NCI-H1105 treated with DMSO at 0.1 percent for 48 hours (cell line): ENCODE measurements at places on chromosomes 12 and 14.

DNA sequence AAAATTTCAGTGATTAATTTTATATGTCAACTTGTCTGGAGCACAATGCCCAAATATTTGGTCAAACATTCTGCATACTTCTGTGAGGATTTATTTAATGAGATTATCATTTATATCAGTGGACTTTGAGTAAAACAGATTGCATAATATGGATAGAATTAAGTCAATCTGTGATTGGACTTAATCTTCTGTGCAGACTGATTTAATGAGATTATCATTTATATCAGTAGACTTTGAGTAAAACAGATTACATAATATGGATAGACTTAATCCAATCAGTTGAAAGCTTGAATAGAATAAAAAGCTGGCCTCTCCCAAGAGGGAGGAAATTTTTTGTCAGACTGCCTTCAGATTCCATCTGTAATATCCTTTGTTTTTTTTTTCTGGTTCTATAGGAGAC lies 1413.2 kb downstream of the LRFN5 start:
- DNase-seq: no peak

DNA sequence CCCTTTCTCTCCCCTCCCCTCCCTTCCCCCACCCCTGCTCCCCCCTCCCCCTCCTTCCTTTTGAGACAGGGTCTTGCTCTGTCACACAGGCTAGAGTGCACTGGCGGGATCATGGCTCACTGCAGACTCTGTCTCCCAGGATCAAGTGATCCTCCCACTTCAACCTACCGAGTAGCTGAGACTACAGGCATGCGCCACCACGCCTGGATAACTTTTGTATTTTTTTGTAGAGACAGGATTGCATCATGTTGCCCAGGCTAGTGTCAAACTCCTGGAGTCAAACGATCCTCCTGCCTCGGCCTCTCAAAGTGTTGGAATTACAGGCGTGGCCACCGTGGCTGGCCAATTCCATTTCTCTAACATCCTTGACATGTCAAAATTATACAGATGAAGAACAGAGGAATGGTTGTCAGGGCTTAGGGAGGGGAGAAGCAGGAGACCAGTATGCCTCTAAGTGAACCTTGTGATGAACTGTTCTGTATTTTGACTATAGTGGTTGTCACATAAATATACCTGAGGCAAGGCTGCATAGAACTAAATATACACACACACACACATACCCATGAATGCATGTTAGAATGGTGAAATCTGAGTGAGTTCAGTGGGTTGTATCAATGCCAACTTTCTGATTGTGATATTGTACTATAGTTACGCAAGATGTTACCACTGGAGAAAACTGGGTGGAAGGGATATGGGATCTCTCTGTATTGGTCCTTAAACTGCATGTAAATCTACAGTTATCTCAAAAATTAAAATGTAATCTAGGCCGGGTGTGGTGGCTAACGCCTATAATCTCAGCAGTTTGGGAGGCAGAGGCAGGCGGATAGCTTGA lies 3.6 kb upstream of the CFAP73 start:
- no peak for DNase-seq

DNA sequence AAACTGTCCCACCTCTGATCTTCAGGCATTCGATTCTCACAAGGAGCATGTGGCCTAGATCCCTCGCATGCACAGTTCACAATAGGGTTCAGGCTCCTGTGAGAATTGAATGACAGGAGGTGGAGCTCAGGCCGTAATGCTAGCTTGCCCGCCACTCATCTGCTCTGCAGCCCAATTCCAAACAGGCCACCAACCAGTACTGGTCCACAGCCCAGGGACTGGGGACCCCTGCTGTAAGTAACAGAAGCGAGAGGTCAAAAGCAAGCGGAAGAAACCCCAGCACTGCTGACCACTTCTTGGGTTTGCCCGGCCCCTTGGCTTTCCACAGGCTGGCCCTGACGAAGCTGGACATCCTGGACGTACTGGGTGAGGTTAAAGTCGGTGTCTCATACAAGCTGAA lies 8.5 kb upstream of the SIVA1 start:
- DNase-seq: no peak

- DNase-seq: peak; percentile 55
Measured at GRCh38 chr14:21913759-21914158, 240.1 kb upstream of the OR4E1 start.

DNA sequence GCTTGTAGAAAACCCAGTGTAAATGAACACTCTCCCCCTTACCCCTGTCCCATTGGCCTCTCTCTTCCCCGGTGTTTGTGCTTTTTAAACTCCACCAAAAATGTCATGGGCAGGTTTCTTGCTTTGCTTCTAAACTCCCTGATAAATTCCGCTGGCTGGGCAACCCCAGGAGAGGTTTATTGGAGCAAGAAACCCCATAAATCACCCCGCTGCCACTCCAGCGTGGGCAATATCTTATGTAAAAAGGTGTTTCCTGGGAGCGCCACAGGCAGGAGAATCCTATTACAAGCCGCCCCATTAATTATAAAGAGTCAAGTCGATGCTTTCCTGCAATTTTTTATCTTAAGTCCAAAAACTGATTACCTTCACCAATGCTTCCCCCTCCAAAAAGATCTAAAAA lies 22.8 kb downstream of the LHX5 start:
- no peak for DNase-seq
